Activated T-cell treated with anti-CD3 and anti-CD28 coated beads for 4 hours (primary cell): ENCODE measurements at places on chromosomes 6 and 20.

GRCh38 chr20:57990396-57990987 lies 238.0 kb downstream of the ANKRD60 start:
- DNase-seq: no peak

GRCh38 chr6:77463308-77463860 lies at the start of gene HTR1B:
HTR1B (minus strand) TSS chr6:77463491; CDS start chr6:77463403, 88 bp downstream.
- DNase-seq: no peak

DNA sequence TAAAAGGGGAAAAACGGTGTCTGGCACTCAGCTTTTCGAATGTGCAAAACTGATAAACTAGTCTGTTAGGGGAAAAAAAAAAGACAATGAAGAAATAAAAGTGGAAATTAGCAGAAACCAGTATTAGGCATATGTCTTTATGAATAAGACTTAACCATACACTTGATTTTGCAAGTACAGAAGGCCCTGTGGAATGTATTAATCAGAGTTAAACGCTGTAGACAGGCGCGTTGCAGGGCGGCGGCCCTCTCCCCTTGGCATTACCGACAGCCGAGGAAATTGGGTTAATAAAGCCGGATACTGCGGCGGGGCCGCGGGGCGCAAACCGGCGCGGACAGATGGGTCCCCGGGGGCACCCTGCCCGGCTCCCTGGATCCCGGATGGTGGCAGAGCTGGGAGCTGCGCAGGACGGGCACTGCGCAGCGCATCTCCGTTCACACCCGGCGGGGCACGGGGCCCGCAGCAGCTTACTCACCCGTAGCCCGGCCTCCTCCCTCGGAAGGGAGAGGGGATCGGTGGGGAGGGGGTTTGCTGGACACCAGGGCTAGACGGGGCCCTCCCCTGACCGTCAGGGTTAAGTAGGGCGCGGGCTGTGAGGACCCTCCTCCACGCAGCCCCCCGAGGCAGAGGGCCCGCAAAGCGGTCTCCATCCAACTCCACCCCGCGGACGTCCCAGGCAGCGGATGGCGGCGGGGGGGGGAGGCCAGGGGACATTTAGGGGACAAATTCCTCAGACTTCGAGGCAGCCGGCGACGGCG lies 2.0 kb downstream of the BHLHE23 start:
- DNase-seq: no peak

- no peak for DNase-seq
These were observed 184.3 kb downstream of the TAF4 start for GRCh38 chr20:61881416-61881815.

- DNase-seq: no peak
These were observed 91.6 kb downstream of the PRND start for GRCh38 chr20:4813076-4813862.

DNA sequence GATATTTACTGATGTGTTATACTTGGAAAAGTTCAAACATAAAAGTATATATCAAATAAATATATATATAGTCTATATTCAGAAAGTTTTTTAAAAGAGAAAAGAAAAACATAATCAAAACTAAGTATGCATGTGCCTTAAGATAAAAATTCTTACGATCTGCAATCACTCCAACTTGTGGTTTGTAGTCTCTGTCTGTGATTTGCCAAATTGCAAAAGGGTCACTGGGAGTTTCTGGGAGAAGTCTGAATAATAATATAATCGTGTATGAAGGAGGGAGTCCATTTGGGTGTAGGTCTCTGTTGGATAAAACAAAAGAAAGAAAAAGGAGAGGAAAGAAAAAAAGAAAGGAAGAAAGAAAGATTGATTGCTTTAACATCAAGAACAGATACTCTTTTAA lies 92.4 kb downstream of the COL12A1 start:
- DNase-seq: no peak

DNA sequence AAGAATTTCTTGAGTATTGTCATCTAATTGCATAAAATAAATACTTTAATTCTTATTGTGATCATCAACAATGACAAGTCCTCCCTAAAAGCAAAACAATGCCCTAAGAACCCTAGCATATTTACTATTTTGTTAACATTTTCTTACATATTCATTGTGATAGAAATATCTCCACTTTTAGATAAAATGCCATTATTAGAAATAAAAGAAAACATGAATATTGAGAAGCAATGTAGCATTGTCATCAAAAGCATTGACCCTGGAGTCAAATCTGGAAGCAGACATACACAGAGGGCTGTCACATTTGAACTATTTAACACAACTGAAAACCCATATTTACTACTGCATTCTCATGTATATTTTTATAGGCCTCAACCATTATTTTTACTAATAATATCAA lies 257.7 kb downstream of the SYNE1 start:
- no peak for DNase-seq
